Mesothelial cell of epicardium (in vitro differentiated cells): ENCODE measurements at places on chromosomes 6 and 20. TPM values are rescaled to one million over a fixed set of nuclear protein-coding genes. Genes with fewer than 3 reads are reported as not detected.

Gene ARMC12
- 3.3 to 4.9 TPM (median 4.2 TPM) in 3 replicates for total RNA-seq

Gene CNKSR3
- 12.9 to 13.4 TPM (median 13.3 TPM) in 3 replicates for total RNA-seq

Gene OLIG3
- total RNA-seq = 0.27 to 0.35 TPM (median 0.34 TPM) in 3 replicates

Gene RIPPLY2
- total RNA-seq = not detected in 3 replicates

Gene GNRH2
- total RNA-seq = 1.6 to 2.1 TPM (median 1.9 TPM) in 3 replicates

DNA sequence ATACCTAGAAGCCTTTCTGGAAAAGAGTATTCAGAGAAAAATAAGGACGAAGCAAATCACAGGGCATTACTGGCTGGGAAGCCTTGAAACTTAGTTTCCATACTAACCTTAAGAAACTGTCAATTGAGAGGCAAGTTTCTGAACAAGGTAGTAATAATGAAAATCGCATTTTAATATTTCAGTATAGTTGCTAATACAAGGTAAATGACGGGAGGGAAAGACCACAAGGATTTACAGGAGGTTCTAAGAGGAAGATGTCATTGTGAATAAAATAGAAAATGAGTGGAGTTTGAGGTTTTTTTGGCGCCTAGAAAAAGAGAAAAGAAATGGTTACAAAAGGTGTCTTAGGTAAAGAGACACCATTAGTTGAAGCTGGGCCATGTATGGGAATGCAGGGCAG lies 53.9 kb upstream of the AIG1 start:
- no peaks in the 10 kb centered on the region for H3K36me3 ChIP-seq
- no peak overlapping the region for H3K4me3 ChIP-seq
- no peak for DNase-seq
- H3K4me1 ChIP-seq = no peaks in the 10 kb centered on the region
- no peak overlapping the region for H3K27ac ChIP-seq
- no peaks in the 10 kb centered on the region for H3K27me3 ChIP-seq

- H3K27ac ChIP-seq = peak overlapping the region; percentile 98
- H3K4me1 ChIP-seq = peaks cover 37% of the 10 kb centered on the region
- peak overlapping the region; percentile 88 for H3K4me3 ChIP-seq
- no peaks in the 10 kb centered on the region for H3K36me3 ChIP-seq
- no peaks in the 10 kb centered on the region for H3K27me3 ChIP-seq
- DNase-seq = no peak
These were observed 1.4 kb downstream of the QKI start for GRCh38 chr6:163415620-163416556.

DNA sequence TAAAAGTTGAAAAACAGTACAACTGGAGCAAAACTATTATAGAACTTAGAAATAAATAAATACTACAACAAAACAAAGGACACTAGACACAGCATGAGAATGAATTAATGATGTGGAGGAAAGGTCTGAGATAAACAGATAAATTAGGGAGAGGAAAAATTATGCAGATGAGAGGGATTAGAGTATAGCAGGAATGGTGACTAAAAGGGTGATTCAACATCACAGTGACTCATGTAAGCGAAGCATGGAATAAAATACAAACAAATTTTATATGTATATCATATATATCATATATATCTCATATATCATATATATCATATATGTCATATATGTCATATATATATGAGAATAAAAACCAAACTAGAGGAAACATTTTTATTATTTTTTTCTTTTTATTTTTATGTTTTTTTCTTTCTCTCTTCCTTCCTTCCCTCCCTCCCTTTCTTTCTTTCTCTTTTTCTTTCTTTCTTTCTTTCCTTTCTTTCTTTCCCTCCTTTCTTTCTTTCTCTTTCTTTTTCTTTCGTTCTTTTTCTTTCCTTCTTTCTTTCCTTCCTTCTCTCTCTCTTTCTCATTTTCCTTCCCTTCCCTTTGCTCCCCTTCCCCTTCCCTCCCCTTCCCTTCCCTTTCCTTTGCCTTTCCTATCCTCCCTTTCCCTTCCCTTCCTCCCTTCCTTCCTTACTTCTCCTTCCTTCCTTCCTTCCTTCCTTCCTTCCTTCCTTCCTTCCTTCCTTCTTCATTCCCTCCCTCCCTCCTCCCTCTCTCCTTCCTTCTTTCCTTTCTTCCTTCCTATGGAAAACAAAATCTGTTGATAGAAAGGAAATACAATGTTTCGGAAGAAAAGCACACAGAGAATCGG lies 1014.6 kb downstream of the GRIK2 start:
- H3K27ac ChIP-seq = no peak overlapping the region
- no peaks in the 10 kb centered on the region for H3K36me3 ChIP-seq
- H3K4me3 ChIP-seq = no peak overlapping the region
- H3K4me1 ChIP-seq = no peaks in the 10 kb centered on the region

- H3K4me1 ChIP-seq = peaks cover 54% of the 10 kb centered on the region
- no peak overlapping the region for H3K4me3 ChIP-seq
- H3K27ac ChIP-seq = peak overlapping the region; percentile 99
- H3K27me3 ChIP-seq = no peaks in the 10 kb centered on the region
- DNase-seq = no peak
These were observed 4.2 kb downstream of the UBE2J1 start for GRCh38 chr6:89348372-89348771.

GRCh38 chr20:20821484-20822260 lies 109.2 kb upstream of the RALGAPA2 start:
- DNase-seq = no peak
- H3K4me1 ChIP-seq = peaks cover 2% of the 10 kb centered on the region
- peaks cover 33% of the 10 kb centered on the region for H3K27me3 ChIP-seq
- H3K4me3 ChIP-seq = no peak overlapping the region
- H3K27ac ChIP-seq = no peak overlapping the region

DNA sequence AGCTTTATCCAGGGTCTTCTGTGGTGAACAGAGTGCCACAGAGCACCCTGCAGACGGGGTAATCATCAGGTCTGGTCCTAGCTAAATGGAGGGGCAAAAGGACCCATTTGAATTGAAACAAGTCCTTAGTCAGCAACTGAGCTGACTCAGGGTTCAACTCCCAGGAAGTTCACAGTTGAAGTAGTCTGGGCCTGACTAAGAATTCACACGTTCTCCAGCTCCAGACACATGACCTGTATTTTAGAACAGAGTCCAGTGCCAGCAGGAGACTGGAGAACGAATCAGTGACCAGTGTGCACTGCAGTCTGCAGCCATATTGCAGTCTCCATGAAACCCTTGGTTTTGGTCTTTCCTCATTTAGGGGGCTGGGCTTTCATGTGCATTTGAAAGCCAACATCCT lies 85.2 kb downstream of the ELOVL4 start:
- DNase-seq = no peak
- no peaks in the 10 kb centered on the region for H3K27me3 ChIP-seq
- no peaks in the 10 kb centered on the region for H3K36me3 ChIP-seq
- peaks cover 7% of the 10 kb centered on the region for H3K4me1 ChIP-seq

- H3K27ac ChIP-seq = peak overlapping the region; percentile 36
- H3K4me3 ChIP-seq = no peak overlapping the region
- no peak for DNase-seq
These were observed 28.8 kb upstream of the VEGFA start for GRCh38 chr6:43740961-43741764.
